Tongue (tissue), 3 donors: ENCODE measurements at places on chromosomes 6 and 20. TPM values are rescaled to one million over a fixed set of nuclear protein-coding genes. Genes with fewer than 3 reads are reported as not detected.

Gene FAM83D
- total RNA-seq = 9.5 TPM

Gene ADGRF1
- total RNA-seq = 9.4 TPM

Gene FAM209B
- not detected for total RNA-seq

Gene TTLL9
- total RNA-seq = 1.0 TPM

Gene HAO1
- total RNA-seq = not detected

Gene POM121L2
- total RNA-seq = not detected

Gene FAM8A1
- 34.5 TPM for total RNA-seq

Gene POLR1C
- 21.8 TPM for total RNA-seq

DNA sequence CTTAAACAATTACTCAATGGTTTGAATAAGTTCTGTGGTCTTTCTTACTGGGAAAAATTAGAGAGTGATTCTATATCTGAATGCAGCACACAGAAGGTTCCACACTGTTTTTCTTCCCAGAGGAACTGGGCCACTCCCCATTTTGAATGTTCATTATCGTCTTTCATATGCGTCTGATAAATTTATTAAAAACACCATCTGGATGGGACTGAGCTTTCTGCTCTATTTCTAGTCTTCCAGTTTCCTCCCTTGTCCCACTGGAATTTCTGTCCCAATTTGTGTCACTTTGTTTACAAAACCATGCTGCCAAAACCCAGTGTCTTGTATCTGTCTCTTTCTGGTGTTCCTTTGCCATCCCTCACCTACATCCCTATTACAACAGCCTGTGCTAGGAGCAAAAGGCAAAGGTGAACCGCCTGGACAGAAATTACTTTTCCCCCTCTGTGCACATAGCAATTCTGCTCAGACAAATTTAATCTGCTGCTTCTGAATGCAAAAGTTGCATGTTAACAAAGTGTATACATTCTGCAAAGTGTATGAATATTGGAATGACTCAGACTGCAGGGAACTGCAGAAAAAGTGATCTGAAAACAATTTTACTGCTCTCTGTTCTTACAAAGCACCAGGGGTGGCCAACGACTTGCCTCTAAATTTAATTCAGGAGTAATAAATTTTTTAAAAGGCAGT lies 333.6 kb downstream of the BTBD9 start:
- no peak for DNase-seq

- no peak for DNase-seq
Measured at GRCh38 chr6:10554826-10555225, 33.7 kb downstream of the GCNT2 start.

DNA sequence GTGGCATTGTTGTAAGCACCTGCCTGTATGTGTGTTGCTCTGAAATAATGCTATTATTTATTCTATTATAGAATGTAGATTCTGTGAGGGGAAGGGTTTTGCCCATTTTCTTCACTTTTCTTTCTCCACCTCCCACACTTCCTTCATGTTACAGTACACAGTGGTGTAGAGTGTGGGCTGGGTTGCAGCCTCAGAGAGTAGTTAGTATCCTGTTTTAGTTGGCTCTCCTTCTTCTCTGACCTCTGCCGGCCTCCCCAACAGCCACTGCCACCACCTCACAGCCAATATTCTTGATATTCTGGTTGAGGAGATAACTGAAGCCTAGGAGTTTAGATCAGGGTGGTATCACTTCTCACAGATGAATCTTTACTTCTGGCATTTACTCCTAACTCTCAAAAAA lies 143.4 kb downstream of the BCKDHB start:
- DNase-seq = no peak

DNA sequence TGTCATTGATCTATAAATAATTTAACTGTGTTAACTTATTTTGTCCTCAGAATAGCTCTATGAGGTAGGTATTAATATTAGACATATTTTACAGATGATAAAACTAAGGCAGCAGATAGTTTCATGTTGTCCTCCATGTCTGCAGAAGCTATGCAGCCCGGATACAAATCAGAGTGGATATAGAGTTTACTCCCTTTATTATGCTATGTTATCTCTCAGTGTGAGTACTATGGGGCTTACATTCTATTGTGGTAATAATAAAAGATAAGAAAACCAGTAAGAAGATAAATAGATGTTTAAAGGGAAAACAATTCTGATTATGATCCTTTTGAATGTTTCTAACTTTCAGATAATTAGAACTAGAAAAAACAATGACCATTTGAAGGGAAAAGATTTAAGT lies 979.8 kb upstream of the CITED2 start:
- no peak for DNase-seq

DNA sequence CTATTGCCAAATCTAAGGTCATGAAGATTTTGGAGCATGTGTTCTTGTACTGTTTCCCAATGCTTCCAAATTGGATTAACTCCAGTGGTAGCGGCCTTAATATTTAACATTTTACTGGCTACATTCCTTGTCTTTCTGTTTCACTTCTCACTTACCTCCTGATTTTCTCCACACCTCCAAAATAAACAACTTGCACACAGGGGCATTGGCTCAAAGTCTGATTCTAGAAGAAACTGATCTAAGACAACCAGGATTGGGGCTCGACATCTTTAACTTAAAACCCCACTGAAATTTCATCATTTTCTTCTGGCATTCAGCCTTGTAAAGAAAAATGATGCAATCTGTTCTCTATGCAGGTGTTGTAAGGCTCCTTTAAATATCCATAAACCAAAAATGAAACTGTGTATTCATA lies 557.9 kb upstream of the ID4 start:
- DNase-seq = peak; percentile 18

- no peak for DNase-seq
Measured at GRCh38 chr6:23319582-23319981, 750.2 kb downstream of the HDGFL1 start.

DNA sequence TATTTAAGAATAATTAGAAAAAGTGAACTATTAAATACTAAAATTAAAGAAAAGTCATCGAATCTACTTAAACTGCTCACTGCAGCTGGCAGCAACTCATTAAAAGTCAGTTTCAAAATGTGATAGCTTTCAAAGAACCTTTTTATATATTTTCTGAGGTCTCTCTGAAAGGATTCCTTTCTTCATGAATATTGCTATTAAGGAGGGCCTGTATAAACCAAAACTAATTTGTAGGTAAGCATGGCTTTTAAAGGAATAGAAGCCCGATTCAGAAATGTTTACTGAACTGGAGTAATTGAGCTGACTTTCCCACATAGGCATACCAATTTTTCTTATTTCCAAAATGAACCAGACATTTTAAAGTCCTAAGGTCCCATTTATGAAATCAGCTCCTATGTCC lies 41.2 kb upstream of the ENPP1 start:
- DNase-seq = no peak

DNA sequence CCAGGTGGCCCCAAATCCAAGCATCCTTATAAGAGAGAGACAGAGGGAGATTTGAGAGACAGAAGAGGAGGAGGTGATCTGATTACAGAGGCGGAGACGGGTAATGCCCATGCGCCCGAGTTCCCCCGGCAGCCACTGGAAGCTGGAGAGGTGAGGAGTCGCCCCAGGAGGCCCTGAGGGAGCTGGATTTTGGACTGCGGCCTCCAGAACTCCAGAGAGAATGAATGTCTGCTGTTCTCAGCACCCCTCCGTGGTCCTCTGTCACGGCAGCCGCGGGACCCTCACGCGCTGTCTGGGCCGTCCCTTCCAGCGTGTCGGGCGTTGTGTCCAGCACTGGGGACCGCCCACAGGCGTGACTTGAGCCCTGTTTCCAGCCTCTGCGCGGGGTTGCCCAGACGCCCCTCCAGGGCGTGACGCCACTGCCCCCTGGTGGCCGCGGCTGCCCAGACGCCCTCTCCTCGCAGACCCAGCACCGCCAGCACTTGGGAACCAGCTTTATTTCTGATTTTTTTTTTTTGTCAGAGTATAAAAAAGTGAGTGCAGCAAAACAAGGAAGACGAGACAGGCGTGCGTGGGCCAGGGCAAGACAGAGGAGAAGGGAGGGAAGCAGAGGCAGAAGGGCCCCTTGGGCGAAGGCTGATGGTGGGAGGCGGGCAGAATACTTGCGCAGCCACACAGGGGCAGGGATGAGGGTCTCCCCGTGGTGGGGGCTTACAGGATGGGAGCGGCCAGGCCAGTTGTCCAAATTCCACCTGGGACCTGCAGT lies 4.1 kb upstream of the ZNF512B start:
- peak; percentile 92 for DNase-seq

GRCh38 chr6:53894091-53894490 lies 99.3 kb downstream of the LRRC1 start:
- peak; percentile 63 for DNase-seq

DNA sequence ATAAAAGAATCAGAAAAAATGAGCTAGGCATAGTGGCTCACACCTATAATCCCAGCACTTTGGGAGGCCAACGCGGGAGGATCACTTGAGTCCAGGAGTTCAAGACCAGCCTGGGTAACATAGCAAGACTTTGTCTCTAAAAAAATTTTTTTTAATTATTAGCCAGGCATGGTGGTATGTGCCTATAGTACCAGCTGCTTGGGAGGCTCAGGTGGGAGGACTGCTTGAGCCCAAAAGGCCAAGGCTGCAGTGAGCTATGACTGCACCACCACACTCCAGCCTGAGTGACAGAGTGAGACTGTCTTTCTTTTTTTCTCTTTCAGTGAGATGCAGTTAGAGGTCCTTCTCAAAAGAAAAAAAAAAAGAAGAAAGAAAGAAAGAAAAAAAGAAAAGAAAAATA lies 8.5 kb upstream of the SNRPC start:
- DNase-seq = no peak

GRCh38 chr6:13457577-13457976 lies 29.8 kb downstream of the GFOD1 start:
- DNase-seq = peak; percentile 45

- peak; percentile 33 for DNase-seq
Measured at GRCh38 chr6:163354085-163354484, 60.4 kb upstream of the QKI start.

- no peak for DNase-seq
Measured at GRCh38 chr6:89952686-89953085, 58.4 kb downstream of the GJA10 start.

GRCh38 chr6:33790910-33791309 lies 2.0 kb upstream of the LEMD2 start:
- no peak for DNase-seq

GRCh38 chr6:36195471-36196112 lies 952 bp upstream of the BRPF3 start:
- DNase-seq = no peak

DNA sequence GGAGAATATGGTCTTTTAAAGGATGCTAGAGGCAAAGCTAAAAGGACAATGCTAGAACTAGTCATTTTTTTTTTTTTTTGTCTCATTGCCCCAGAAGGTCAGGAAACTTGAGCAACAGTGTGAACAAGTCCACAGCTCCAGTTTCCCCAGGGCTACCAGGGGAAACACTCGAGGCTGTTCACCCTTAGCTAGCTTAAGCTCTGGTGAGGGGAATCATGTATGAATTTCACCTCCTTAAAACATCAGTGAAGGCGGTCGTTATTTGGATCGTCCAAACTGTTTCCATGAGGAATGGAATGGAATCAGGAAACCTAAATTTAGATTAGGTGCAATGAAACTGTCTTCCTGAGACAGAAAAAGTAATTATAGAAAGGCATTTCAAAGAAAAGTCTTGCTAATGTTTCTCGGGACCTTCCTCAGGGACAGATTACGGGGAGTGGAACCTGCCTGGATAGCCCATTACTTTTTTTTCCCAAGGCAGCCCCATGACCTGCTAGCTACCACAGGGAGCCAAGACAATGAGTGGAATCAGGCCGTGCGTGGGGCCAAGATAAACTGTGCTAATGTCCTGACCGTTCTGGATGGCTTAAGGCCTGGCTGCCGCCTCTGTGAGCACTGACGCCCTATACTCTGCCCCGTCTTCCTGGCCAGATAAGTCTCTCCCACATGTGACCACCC lies 164.8 kb upstream of the SGK1 start:
- DNase-seq = no peak

DNA sequence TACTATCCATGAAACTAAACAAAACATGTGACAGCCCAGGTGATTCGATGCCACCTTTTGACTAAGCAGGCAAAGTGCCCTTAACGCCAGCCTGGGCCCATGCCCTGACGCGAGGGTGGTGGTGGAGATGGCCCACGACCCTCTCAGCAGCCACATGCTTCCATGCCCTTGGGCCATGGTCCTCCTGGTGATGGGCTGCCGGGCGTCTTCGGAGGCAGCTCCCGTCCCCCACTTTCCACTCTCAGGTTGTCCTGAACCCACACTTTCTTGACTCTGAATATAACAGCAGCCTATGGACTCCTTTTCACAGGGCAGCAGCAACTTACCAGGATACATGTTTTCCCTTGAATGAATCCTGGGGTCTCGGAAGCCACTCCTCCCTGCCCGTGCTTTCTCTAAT lies 33.6 kb downstream of the TMEM242 start:
- DNase-seq = no peak

DNA sequence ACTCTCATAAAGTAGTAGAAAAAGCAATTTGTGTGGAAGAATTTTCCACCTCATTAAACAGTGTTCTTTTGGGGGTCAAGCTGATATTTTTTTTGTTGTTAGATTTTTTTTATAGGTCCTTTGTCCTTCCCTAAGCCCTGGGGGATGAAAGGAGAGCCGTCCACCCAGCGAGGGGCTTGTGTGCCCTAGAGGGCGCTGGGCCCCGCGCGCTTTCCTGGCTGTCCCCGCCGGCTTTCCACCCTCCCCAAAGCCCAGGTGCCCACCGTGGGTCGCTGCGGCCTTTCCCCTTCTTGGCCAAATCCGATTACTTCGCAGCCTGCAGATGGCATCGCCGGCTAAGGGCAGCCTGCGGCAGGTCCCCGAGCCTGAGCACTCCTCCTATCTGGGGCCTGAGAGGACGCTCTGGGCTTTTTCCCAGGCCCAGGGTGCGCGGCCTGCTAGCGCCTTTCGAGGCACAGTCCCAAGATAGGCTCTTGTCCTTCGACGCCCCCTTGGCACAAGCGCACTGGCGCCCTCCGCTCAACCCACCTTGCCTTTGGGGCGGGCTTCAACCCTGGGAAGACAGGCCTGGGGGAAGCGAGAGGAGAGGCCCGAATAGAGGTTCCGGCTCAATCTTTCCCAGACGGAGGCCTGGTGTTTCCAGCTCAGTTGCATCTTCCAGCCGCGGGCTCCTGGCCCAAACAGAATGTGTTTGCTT lies 33.6 kb downstream of the TFAP2A start:
- no peak for DNase-seq

- no peak for DNase-seq
Measured at GRCh38 chr20:34904202-34904621, 27.8 kb downstream of the ACSS2 start.

DNA sequence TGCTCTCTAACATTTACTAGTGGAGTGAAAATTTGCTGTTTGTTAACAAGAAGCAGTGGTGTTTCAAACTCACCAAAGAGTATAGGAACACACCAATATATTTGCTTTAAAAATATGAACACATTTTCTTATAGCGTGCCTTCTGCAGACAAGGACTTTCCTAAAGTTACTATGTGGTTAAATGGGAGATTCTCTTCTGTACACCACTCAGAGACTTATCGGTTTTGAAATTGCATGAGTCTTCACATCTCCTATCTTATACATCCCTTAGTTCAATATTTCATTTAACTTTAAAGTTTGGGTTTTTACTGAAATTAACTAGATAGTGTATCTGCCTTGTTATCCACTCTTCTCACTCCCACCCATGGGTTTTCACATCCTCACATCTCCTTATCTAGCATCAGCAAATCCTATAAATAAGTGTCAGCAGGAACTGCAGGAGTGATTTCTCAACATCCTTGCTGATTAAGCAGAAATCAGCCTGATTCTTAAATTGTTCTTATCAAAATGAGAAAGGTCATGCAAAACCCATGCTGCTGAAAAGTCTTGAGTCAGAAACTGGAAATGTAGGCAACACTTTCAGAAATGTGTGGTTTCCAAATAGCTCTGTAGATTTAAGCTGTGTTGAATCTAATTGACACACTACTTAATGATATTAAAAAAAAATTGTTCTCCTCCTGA lies 1075.6 kb upstream of the GJE1 start:
- DNase-seq = no peak
